ENCODE measurements at places on chromosomes 5 and 9.
A peak's percentile ranks its signal among the peaks of the same experiment; 100 is the strongest.

DNA sequence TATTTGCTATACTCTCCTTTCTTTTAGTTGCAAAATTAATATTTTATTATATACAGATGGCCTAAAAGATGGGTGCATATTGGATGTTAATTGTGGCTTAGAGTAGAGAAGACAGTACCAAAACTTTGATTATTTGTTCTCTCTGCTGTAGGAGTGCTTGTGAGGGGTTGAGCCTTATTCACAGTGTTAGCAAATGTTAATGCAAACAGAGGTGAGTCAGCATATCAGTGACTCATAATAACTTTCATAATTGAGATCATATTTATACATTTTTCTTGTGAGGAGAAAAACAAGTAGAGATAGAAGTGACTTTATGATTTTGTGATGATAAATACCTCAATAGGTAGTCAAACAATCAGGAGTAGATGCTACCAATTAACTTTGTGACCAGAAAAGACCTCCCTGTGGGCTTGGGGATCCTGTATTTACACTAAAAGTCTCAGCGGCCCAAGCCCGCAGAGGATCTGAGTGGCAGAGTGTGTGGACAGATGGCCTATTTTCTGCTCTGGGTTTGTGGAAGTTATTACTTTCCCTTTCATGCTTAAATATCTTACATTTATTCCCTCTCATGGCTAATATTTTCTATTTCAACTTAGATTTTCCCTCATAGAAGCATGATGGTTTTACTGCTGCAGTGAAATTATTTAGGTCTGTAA is 226.5 kb downstream of the TAF11L14 start:
- no peak for DNase-seq

DNA sequence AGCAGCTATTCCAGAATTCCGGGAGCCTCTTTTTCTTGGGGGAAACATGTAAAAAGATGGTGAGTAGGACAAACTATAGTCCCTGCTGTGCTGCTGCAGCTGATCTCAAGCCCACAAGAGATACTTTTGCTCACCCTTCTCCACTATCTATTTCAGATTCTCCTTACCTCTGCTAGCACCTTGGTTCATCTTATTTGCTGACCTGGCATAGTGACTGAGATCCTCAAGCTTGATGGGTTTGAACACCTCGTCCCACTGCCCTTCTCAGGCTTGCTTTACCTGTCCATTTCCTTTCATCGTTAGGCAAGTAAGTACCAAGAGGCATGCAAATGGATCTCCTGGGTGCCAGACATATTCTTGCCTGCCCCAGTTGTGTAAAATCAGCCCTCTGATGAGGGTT is 338.4 kb upstream of the SMARCA2 start:
- no peak for DNase-seq

GRCh38 chr9:130933114-130934046 is 5.7 kb downstream of the FIBCD1 start:
- DNase-seq = no peak

DNA sequence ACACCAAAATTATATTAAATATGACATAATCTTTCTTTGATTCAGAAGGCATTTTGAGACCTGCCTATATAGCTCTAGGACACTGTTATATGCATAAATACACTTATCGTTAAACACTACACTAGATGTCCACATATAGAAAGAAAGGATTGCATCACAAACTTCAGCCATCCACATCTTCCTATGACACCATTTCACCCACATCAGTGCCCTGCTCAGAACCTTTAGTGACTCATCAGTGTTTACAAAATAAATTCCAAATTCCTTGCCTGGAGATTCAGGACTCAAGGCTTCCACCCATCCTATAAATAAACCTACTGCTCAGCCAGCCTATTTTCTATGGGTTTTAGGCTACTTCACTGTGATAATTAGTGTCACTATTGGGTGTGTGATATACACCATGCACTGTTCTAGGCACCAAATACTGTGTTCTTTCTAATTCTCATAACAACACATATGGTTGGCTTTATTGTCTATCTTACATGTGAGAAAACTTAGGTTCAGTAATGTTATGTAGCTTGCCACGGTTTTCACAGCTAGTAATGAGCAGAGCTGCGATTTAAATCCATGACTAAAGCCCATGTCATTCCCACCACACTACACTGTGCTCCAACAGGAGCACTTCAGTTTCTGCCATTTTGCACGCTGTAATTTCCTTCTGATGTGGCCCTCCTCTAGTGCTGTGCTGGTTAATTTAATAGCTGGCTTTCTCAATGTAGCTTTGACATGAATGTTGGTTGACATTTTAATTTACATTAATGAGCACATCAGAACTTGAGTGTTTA is 103.3 kb downstream of the SREK1 start:
- no peak for DNase-seq

GRCh38 chr5:104096451-104096850 is 533.9 kb upstream of the NUDT12 start:
- no peak for DNase-seq

GRCh38 chr9:110476251-110476650 is 103.3 kb downstream of the SVEP1 start:
- no peak for DNase-seq

- DNase-seq = no peak
These were observed 464.5 kb downstream of the ICE1 start for GRCh38 chr5:5886812-5887486.

GRCh38 chr9:128056887-128057723 is 10.0 kb downstream of the NAIF1 start:
- no peak for DNase-seq

GRCh38 chr5:179608131-179608581 is 15.3 kb downstream of the HNRNPH1 start:
- DNase-seq = no peak

DNA sequence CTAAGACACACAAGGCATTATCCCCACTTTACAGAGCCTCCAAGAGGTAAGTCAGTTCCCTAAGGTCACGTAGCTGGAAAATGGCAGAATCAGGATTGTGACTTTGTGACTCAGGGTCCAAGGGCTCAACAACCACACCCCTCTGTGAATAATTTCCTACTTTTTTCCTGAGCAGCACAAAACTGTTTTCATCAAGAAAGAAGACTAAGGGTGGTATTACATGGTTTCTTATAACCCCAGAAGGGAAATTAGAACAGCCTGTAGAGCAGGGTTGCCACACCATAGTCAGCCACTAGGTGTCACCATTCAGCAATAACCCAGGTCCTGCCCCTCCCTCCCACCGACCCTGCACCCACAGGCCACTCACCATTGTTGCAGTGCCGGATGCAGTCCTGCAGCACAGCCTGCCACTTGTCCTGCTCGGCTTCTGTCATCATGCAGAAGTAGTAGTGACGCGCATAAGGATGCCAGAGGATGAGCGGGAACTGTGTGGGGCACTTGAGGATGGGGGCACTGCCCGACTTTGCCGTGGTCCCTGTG is 72.1 kb downstream of the LRSAM1 start:
- DNase-seq = no peak

DNA sequence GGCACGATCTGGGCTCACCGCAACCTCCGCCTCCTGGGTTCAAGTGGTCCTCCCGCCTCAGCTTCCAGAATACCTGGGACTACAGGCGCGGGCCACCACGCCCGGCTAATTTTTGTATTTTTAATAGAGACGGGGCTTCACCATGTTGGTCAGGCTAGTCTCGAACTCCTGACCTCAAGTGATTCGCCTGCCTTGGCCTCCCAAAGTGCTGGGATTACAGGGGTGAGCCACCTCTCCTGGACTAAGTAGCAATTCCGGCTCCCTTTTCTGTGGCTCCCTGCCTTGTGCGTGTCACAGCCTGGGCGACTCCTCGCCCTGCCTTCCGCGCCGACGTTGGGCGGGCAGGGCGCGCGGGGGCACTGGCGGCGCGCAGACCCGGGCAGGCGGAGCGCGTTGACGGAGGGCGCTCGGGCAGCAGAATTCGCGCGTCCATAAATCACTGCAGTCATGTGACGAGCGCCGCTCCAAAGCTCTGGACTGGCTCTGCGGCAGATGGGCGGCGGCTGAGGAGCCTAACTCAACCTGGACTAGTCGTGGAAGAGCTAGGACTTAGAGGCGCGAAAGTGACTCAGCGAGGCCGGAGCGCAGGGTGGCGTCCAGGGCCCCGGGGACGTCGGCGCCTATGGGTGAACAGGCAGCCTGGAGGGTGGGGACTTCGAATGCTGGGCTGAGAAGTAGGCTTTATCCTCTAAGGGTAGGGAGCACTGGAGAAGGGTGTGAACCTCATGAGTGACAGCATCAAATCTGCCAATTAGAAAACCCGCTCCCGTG is 1.4 kb upstream of the CIZ1 start:
- no peak for DNase-seq

GRCh38 chr9:76037587-76038225 is 147.2 kb downstream of the PCSK5 start:
- DNase-seq = no peak

DNA sequence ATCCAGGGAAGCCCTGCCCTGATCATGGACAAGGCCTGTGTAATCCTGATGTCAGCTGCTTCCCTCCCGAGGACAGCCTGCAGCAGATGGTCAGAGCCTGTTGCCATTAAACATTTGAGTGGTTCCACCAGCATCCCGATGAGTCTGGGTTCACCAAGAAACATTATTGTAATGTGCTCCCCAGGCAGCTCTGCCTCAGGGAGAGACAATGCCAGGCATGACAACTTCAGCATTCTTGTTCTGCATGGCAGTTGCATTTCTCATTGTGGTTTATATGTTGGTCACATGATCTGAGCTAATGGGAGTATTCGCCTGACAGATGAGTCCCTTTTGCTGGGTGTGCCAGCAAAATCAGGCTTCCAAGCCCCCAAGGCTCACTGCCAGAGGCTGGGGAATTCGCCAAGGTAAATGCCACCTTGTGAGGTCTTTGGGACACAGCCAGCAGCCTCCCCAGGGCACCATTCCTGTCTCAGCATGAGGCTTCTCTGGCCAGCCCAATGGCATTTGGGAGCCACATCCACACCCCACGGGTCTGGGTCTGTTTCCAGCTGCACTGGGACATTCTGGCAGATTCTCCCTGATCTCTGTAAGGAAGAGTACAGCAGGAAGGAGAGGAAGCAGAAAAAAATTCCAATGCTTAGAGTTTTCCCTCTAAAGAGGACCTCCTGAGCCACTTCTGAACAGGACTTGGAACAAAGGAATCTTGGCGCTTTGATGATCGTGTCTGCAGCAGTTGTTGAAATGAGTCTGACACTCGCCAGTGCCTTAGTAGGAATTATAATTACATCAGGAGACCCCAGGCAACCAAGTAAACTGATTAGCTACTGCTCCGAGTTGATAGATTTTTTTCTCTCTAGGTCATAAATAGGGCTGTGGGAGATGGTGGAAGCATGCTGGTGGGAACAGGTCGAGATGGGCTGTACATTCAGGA is 18.7 kb downstream of the KCNIP1 start:
- no peak for DNase-seq

DNA sequence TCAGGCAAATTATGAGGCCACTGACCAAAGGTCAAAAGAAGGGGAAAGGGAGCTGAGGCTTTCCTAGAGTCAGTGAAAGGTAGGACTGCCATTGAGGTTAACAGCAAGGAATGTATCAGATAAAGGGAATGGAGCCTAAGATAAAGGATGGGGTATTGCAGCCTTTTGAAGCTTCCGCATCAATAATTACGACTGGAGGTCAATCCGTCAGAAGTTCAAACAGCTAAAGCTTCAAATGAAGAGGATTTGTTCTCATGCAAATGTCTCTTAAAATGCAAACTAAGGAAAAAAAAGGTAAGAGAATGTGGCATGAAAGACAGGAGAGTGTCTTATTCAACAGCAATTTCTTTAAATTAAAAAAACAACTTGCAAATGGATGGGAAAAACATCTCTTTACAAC is 341.1 kb upstream of the RGMB start:
- no peak for DNase-seq

DNA sequence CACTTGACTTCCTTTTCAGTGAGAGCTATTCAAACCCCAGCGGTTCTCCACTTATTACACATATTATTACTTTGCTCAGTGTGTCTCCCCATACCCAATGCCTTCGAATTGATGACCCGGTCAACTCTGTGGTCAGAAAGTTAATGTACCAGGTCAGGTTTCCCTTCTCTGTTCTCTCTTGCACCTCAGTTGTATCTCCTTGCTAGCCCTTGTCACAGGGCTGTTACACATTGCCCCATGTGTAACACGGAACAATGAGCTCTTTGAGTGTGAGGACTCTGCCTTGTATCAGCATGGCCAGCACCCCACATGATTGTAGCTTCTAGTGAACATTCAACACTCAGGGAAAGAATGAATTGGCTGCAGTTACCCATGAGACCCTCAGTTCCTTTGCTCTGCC is 73.6 kb downstream of the DOCK2 start:
- DNase-seq = no peak

DNA sequence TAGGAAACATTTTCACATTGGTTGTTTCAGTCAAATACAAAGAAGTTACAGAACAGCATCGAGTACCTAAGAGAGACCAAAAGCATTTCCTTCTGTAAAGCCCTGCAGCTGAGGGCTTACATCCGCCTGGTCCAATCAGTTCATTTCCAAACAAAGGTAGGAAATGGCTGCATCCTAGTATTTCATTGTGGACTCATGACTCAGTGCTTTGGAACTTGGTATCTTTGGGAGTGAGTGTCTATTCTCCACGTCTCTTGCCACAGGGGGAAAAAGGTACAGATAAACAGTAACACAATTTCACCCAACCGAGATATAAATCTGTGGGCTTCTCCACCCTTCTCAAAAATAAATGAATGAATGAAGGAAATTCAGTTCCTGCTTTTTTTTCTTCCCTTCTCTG is 75.4 kb downstream of the NFIB start:
- DNase-seq = no peak

GRCh38 chr5:172274951-172275753 is 8.4 kb downstream of the UBTD2 start:
- peak; percentile 47 for DNase-seq

DNA sequence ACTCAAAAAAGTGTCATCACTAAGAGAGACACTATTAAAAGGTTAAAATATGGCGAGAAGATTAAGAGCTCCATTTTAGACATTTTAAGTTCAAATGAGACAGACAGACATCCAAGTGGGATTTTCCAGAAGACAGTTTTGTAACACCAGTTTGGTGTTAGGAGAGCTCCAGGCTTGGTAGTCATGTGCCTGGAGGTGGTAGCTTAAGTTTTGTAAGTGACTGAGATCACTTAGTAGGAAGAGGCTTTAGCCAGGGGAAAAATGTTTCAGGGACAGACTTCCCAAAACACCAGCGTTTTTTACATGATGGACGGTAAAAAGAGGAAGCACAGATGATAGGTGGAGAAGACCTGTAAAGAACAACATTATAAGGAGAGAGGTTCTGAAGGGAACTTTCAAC is 150.3 kb downstream of the GIN1 start:
- no peak for DNase-seq

DNA sequence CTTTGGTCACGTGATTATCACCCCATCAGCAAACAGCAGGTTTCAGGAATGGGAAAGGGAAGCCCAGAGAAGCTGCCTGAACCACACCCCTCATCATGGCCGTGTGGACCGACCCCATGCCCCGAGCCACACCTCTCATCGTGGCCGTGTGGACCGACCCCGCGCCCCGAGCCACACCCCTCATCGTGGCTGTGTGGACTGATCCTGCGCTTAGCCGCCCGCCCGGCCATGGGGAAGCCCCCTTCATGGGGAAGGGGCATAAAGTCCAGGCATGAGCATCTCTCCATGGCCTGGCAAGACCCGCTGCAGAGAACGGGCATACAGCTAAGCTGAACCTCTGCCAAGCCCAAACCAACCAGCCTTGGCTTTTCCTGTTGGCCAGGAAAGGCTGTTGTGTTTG is 6.4 kb downstream of the SNAPC4 start:
- no peak for DNase-seq

GRCh38 chr9:12856603-12857002 is 81.8 kb downstream of the LURAP1L start:
- DNase-seq = no peak

- DNase-seq = peak; percentile 51
These were observed 4.6 kb downstream of the NIPAL4 start for GRCh38 chr5:157464519-157465171.

All from CD4-positive, alpha-beta T cell treated with Interferon alpha-2 for 1 hour (primary cell).